CD4-positive, alpha-beta T cell treated with Interleukin-6 for 4 hours (primary cell): ENCODE measurements at places on chromosomes 4 and X.

- DNase-seq: no peak
Observed at GRCh38 chr4:187125062-187125461, 401.4 kb upstream of the FAT1 start.

GRCh38 chr4:39102297-39102696 lies 40.3 kb downstream of the KLHL5 start:
- DNase-seq: no peak

DNA sequence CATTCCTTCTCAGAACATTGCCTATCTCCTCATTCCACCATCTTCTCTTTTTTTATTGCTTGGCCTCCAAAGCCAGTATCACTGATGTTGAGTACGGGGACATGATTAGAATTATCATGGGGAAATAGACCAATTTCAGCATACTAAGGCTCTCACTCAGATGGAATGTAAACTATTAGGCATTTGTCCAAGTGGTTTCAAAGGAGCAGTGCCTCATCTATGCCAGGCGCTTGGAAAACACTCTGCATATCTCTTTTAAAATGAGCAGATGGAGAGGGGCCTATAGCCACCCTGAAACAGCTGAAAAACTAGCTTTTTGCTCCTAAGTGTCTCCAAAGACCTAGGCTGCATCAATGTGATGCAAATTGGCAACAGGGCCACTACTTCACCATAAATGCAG lies 150.8 kb upstream of the DIPK2B start:
- DNase-seq: no peak

DNA sequence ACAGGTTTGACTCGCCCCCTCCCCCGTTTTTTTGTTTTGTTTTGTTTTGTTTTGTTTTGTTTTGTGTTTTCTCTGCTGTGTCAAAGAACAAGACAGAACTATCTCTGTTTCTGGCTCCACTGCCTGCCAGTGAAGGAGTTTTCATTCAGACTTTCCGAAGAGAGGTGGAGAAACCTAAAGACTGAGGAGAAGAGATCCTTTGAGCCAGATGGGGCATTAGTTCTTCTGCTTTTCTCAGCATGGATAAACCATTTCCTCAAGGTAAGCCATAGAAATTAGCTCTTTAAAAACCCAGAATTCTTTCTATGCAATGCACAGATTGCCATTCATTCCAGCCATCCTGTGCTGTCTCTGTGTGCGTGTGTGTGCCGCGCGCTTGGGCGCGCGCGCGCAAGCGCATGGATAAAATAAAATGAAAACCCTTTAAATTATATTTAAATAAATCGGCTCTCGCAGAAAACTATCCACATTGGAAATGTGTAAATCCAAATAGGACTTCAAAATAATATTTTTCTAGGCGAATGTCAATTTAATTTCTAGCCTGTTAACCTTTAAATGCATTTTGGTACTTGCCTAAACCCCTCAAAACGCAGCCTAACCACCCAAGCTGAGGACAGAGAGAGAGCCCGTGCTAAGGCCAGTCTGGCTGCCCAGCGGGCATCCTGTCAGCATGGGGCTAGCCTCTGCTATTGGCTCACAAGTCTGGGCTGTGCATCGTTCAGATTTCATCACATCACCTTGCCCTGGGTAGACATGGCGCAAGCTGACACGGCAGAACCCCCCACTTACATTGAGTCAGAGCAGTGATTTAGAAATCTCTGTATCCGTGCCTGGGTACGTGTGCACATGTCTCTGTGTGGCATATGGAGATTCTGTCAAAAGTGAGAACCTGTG lies 113.0 kb upstream of the VAMP7 start:
- DNase-seq: no peak

DNA sequence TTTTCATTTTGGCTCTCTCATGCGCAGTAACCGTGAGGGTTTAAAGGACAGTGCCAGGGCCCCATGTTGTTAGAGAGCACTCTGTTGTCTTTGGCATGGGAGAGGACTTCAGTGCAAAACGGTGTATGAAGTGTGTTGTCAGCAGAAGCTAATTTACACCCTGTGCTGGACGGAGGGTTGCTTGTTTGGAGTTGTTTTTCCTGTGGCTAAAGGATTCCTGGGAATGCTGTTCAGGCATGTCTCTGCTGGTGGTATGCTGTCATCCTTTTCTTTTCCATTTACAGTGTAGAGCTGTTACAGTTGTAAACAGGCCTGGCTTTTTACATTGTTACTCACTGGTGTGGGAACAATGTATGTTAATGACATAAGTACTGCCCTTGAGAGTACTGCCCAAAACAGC lies 206.3 kb downstream of the CBR4 start:
- no peak for DNase-seq

GRCh38 chr4:114487101-114487500 lies 111.5 kb upstream of the UGT8 start:
- DNase-seq: no peak

GRCh38 chr4:98930311-98930865 lies 1.5 kb upstream of the EIF4E start:
- no peak for DNase-seq

- no peak for DNase-seq
Observed at GRCh38 chr4:141179474-141180373, 41.0 kb upstream of the ZNF330 start.

GRCh38 chr4:1033840-1034551 lies 22.6 kb downstream of the FGFRL1 start:
- DNase-seq: no peak

DNA sequence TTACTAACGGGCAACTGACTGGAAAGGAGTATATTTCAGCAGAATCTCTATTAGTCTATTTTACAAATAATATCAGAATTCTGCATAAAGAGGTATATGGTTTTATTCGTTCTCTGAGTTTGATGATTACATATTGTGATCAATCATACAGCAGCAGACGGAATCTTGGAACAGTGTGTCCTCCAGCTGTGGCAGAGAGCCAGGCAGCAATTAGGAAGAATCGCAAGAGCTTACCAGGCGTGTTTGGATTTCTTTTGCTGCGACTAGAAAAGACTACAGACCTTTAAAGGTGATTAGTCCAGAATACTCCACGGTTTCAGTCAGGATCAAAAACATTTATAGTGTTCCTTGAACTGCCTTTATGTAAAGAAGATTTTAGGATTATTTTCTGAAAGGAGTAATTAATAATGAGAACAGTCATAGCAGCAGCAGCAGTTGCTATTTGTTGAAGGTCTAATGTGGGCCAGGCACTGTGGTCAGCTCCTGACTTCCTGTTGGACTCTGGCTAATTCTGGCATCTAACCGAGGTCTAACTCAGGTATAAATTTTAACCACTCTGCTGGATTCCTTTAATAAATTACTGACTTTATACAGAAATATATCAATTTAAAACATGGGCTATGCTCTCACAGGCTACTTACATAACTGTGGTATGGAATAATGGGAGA lies 225.3 kb upstream of the CXorf66 start:
- DNase-seq: no peak

GRCh38 chr4:76723373-76723772 lies 174.6 kb downstream of the SOWAHB start:
- no peak for DNase-seq

GRCh38 chrX:23782455-23782854 lies 518 bp upstream of the SAT1 start:
- DNase-seq: no peak

DNA sequence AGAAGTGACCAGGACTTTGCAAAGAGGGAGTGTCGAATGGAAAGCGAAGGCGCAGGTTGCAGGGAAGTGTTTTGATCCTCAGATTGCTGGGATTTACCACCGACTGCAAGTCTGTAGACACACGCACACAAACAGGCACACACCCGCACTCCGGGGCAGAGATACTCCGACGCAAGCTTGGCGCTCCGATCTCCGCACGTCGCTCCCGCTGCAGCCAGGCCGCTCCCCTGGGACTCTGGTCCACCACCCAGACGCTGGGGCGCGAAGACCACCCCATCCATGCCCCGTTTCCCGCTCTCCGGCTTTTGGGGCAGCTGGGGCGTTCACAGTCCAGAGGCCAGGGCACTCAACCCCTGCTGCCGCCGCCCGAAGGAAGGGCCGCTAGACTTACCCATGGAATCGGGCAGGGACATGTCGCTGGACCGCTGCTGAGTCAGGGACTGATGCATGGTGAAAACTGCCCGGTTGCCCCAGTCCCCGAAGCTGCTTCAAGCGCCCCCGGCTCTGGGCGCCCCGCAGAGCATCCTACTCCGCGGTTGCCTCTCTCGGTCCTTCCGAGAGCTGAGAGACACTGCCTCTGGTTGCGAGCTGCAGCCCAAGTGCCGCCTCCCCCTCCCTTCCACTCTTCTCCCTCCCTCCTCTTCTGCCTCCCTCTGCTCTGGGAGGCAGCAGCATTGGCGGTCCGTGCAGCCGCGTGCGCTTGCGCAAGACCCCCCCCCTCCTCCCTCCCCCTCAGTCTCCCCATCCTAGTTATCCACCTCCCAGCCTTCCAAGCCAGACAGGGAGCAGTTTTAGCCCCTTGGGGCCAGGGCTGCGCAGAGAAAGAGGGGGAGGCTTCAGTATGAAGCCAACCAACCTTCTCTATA lies at the start of gene TMEM255A:
TMEM255A (minus strand) TSS at position 601 of the 866 bp plus-strand sequence; CDS start at position 449, 152 bp downstream.
- peak; percentile 15 for DNase-seq

DNA sequence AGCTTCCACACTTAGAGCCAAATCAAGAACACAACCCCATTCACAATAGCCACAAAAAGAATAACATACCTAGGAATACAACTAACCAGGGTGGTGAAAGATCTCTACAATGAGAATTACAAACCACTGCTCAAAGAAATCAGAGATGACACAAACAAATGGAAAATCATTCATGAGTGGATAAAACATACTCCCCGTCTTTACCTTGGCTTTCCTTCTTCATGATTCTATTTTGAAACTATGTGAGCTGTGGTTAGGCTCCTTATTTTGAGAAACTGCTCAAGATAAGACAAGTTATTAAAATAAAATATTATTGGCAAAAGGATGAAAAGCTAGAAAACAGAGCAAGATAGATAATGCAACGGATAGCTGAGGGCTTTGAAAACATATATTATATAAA lies 598.1 kb upstream of the FAT1 start:
- DNase-seq: no peak

GRCh38 chr4:28354880-28355656 lies 1494.4 kb downstream of the STIM2 start:
- DNase-seq: no peak

DNA sequence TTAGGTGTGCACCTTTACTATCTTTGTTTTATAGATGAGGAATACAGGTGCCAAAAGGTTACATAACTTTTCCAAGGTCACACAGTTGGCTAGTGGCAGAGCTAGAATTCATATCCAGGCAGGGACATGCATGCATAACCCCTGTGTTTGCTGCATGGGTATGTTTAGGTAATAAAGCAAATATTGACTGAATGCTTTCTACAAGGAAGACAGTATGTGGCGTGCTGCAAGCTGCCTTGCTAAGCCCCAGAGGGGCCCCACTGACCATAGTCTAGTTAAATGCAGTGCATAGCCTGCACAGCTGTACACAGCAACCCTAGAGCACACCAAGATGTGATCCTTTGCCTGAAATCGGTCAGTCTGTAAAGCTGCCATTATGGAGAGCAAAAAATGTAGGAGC lies 320.5 kb upstream of the IGFBP7 start:
- DNase-seq: no peak

GRCh38 chrX:38109042-38109898 lies 102.9 kb downstream of the SYTL5 start:
- DNase-seq: no peak

- DNase-seq: no peak
Observed at GRCh38 chr4:186832906-186833305, 109.2 kb upstream of the FAT1 start.

DNA sequence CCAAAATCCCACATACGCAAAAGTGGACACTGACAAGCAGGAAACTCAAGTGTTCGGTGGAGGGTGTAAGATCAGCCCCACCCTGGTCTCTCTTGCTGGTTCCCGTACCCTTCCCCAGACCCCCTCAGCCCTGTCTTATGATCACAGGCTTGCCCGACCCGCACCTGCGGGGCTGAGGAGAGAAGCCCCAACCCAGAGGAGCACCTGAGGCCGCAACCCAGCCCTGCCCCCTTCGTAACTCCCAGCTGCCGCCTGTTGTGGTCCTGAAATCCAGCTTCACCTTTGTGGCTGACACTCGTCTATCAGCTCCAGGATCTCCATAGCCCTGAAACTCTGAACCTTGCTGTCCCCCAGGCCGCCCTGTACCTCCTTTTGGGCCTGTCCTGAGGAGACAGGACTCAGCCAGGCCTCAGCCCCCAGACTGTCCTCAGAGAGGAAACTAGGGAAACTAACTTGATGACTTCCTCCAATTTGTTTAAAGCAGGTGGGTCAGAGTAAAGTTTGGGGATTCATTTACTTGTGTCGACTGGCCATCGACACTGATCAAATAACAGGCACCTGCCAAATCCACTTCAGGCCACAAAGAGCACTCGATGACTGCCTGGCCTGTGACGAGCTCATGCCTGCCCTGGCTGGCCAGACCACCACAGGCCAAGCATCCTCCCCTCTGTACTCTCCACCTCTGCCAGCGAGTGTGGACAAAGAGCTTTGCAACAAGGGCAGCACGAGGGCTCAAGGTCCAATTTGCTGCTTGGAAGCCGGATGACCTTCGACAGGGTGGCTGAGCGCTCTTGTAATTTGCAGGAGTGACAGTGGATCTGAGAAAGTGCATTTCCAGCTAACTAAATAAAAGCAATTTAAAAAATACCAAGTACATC lies 19.3 kb downstream of the DCTD start:
- DNase-seq: no peak

- DNase-seq: no peak
Observed at GRCh38 chrX:77771601-77772000, 14.4 kb downstream of the ATRX start.

GRCh38 chr4:124783847-124784246 lies 71.3 kb upstream of the ANKRD50 start:
- DNase-seq: no peak

- DNase-seq: no peak
Observed at GRCh38 chrX:154732421-154733065, 18.3 kb downstream of the GAB3 start.

GRCh38 chrX:135520553-135521404 lies at the start of gene INTS6L:
Gene INTS6L, plus strand, starts transcription at chrX:135520660. Its CDS starts 333 bp downstream, at chrX:135520993.
- peak; percentile 87 for DNase-seq
